ENCODE measurements at places on chromosomes 4 and X. TPM values are rescaled to one million over a fixed set of nuclear protein-coding genes. Genes with fewer than 3 reads are reported as not detected.

The EGFL6 gene
- total RNA-seq = 4.2 TPM

The IL9R gene
- total RNA-seq = not detected

The TAF7L gene
- total RNA-seq = 0.24 TPM

The TENM3 gene
- total RNA-seq = 19.8 TPM

The HSFX3 gene
- total RNA-seq = not detected

The USO1 gene
- 79.5 TPM for total RNA-seq

The PNMA6A gene
- 1.6 TPM for total RNA-seq

The GYPE gene
- 0.65 TPM for total RNA-seq

The MAGEE2 gene
- not detected for total RNA-seq

The SRPK3 gene
- total RNA-seq = 0.47 TPM

The DMP1 gene
- not detected for total RNA-seq

The YTHDC1 gene
- 54.9 TPM for total RNA-seq

The NPFFR2 gene
- total RNA-seq = not detected

Measured in omental fat pad (tissue), 4 donors.